Eye (tissue), 1 donor: ENCODE measurements at places on chromosomes 1 and 21.

- no peak for DNase-seq
Measured at GRCh38 chr1:89100412-89100811, 25.5 kb downstream of the GBP2 start.

- no peak for DNase-seq
Measured at GRCh38 chr1:94787691-94788090, 32.5 kb upstream of the SLC44A3 start.

GRCh38 chr1:32303997-32304622, 12.2 kb downstream of the HDAC1 start:
- no peak for DNase-seq

DNA sequence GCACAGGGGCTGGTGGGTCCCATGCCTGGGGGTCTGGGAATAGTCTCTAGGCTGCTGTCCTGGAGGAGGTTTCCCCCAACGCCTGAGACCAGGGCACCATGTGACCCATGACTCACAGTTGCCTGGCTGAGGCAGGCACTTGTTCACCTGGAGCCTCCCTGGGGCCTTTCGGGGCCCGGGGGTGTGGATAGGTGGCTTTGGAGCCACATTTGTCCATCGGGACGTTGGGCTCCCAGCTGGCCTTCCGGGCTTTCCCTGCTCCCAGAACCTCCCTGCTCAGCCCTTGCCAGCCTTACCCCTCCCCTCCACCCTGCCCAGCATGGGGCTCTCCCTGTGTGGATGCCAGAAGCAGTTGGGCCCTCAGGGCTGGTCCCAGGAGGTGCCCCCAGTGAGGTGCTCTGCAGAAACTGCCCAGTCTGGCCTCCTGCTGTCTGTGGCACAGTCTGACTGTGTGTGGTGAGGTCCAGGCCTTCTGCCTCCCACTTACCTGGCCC, 14.2 kb downstream of the COL6A1 start:
- no peak for DNase-seq

DNA sequence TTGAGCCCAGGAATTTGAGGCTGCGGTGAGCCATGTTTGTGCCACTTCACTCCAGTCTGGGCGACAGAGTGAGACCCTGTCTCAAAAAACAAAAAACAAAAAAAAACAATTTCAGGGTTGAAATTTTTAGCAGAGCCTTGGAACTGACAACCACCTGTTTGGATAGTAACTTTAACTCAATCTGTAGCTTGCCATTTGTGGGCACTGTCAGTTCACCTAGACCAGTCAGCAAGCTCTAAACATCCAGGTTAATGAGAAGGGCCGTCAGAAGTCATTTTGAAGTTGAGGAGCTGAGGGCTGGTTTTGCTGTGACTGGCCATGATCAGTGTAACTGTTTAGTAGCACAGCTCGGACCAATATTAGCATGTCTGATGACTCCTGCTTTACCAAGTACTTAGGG, 8.4 kb downstream of the TRAPPC10 start:
- no peak for DNase-seq
